Aorta (tissue), 5 donors: ENCODE measurements at places on chromosomes 2 and 18. TPM values are rescaled to one million over a fixed set of nuclear protein-coding genes. Genes with fewer than 3 reads are reported as not detected.
A peak's percentile ranks its signal among the peaks of the same experiment; 100 is the strongest.

GRCh38 chr2:42566837-42567321, 1.6 kb upstream of the MTA3 start:
- no peak overlapping the region for H3K4me3 ChIP-seq
- H3K36me3 ChIP-seq = no peaks in the 10 kb centered on the region
- H3K27ac ChIP-seq = peak overlapping the region; percentile 16
- H3K4me1 ChIP-seq = no peaks in the 10 kb centered on the region

DNA sequence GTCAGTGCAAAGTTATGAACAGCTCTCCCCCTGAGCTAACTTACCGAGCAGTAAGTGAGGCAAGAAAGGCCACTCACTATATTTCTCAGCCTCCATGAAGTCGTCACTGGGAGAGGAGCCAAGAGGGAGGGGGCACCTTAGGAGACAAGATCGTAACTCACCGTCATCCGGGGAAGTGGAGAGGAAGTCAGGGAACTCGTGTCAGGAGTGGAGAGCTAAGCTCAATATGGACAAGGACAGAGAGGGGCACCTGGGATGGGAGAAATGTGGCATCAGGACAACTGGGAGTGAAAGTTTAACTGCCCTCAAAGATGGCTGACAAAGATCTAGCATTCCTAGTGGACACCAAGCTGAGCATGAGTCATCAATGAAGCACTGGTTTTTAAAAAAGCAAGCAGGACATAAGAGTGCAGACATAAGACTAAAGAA, 37.1 kb downstream of the BCL11A start:
- no peaks in the 10 kb centered on the region for H3K36me3 ChIP-seq
- no peaks in the 10 kb centered on the region for H3K27me3 ChIP-seq
- H3K27ac ChIP-seq = no peak overlapping the region
- no peak overlapping the region for H3K4me3 ChIP-seq

DNA sequence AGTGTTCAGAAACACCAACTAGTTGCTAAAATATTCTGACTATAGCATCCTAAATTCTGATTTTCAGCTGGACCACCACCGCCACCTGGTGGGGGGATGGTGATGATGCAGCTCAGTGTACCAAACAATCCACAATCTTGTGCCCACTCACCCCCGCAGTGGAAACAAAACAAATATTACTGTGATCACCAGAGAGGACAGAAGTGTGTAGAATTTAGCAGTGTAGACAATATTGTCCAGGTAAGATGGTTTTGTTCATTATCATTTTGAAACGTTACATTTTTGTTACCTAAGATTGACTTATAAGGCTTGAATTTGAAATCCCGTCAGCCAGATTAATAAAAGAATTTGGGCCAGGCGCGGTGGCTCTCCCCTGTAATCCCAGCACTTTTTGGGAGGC, 31.7 kb upstream of the UBXN4 start:
- H3K4me3 ChIP-seq = no peak overlapping the region
- peak; percentile 65 for DNase-seq
- no peaks in the 10 kb centered on the region for H3K36me3 ChIP-seq
- no peaks in the 10 kb centered on the region for H3K4me1 ChIP-seq

ADRA2B gene
- polyA plus RNA-seq = not detected

NOTO gene
- not detected for polyA plus RNA-seq
